M059J (cell line): ENCODE measurements at places on chromosomes 3 and 15.
A peak's percentile ranks its signal among the peaks of the same experiment; 100 is the strongest.

- no peak for DNase-seq
Measured at GRCh38 chr3:148839805-148840204, 12.2 kb downstream of the CPB1 start.

- DNase-seq: no peak
Measured at GRCh38 chr3:34219556-34219955, 421.1 kb downstream of the PDCD6IP start.

DNA sequence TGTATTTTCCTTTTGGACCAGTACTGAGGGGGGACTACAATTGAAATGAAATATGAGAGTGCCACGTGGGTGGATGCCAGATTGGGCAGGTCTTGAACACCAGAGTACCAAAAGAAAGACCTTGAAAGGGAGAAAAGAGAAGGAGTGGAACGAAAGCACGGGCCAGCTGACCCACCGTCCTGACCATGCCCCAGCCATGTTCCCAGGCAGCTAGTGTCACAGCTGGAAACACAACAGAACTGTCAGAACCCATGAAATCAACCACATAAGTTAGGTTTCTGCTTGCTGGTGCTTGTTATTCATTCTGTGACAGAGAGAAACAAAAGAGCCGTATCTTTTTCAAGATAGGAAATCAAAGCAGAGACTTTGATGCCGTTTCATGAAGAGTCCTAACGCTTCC, 268.8 kb downstream of the MEX3B start:
- DNase-seq: no peak

GRCh38 chr3:61158667-61159066, 92.6 kb downstream of the FHIT start:
- no peak for DNase-seq

GRCh38 chr3:102206511-102207031, 228.2 kb upstream of the ZPLD1 start:
- DNase-seq: peak; percentile 78

GRCh38 chr3:61154457-61155198, 96.6 kb downstream of the FHIT start:
- DNase-seq: no peak

GRCh38 chr3:42504334-42505127, 2.1 kb downstream of the VIPR1 start:
- no peak for DNase-seq

DNA sequence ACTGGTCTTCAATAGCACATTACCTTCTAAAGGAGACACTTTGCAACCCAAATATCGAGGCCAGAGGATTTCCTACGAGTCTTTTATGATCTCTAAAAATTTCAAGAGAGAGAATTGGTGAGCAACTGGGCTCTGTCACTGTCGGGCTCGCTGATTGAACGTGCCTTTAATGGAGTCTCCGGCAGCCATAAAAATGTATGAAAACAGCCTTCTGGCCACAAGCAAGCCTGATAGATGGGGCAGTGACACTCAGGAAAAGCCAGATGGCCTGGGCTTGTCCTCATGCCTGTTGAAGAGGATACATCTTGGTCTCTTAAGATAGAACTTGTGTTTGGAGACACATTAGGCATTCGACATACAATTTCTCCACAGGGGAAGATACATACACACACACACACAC, 419.5 kb upstream of the PROK2 start:
- DNase-seq: no peak

DNA sequence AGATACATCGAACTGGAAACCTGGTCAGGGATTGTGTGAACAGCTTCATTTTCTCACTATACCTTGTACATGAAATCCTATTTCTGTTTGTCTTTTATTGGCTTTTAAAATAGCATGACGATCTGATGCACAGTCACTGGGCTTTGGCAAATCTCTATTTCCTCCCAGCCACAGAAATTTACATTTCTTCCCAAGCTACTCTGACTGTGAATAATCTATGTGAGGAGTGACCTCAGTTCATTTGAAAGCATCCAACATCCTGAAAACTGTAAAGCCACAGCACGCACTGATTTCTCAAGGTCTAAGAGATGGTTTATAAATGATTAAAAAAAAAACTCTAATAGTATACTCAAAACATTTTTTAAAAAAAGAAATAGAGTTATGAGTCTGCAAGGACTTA, 450.3 kb downstream of the IL5RA start:
- DNase-seq: no peak

DNA sequence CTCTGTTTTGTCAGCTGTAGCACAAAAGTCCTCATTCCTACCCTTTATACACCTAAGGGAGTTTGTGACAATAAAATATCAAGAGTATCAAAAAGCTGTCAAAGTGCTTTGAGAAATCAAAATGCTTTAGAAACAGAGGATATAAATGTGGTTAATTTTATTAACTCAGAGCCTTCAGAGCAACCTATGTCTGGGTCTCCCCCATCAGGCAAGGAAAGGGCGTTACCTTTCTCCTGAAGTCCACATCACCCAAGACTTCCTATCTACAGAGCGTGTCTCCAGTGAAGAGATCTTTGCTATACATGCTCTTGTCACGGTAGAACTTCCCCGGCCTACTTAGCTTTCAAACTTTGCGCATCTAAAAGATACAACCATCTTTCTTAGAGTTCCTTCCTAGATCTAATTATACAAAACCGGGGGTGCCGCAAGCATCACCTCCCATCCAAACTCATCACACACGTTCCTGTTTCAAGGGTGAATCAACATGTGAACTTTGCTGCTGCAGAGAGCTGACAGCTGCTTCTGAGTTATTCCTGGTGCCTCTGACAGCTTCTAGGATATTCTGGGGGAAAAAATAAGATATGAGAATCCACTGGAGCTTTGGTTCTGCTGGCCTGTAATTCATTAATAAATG, 93.0 kb downstream of the RARB start:
- DNase-seq: no peak

DNA sequence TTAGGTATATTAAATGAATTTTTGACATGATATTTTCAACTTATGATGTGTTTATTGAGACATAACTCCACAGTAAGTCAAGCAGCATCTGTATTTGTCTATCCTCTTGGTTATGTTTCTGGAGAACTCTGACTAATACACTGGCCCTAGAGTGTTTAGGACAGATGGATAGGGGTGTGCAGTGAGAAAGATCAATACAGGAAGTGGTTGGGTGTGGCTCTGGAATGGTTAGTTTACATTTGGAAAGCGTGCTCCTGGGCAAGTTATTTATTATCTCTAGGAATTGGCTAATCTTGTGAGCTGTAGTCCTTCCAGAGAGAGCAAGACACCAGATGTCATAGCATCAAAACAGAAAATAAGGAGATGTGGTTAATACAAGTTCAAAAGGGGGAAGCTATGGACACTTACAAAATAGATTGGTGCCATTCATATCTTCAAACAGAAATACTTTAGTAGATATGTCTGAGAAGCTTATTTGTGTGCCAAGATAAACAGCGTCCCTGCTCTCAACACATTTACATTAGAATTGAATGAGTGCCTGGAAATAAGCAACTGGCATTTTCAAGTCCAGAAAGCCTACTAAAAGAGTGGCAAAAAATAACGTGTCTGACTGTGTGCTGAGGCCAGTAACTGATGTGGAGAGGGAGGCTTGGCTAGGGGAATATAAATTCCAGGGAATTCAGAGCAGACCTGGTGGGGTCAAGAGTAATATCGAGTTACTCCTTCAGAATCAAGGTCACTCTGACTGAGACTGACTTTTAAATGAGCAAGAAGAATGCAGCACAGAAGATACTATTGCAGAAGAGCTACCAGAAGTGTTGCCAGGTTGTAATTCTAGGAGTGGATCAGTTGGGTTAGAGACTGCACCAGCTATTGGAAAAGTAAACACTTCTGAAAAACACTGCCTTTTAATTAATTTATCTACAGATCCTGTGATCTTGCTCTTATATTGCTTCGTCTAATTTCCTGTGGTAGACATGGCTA, 33.4 kb upstream of the PLAAT1 start:
- DNase-seq: no peak

- DNase-seq: no peak
Measured at GRCh38 chr3:55658270-55658669, 171.2 kb upstream of the WNT5A start.

GRCh38 chr3:172159376-172159775, 120.0 kb downstream of the FNDC3B start:
- peak; percentile 57 for DNase-seq

DNA sequence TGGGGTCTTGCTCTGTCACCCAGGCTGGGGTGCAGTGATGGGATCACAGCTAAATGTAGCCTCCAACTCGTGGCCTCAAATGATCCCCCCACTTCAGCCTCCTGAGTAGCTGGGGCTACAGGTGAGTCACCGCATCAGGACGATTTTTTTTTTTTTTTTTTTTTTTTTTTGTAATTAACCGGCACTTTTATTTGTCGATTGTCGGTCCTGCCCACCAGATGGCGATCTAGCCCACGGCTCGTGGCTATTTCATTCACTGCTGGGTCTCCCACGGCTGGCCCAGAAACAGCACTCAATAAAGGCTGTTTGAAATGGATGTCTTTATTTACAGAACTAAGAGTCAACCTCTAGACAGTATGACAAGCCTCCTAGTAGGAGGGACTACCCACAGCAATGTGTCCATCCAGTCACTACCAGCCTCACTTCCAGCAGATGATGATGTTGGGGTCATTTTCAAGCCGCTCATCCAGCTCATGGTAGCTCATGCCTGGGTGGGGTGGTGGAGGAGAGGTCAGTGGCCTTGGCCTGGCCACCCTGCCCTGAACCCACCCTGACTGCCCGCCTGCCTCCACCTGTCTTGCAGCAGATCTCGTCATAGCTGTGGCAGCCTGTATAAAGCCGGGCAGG, 1.8 kb upstream of the ZMYND10 start:
- peak; percentile 72 for DNase-seq

- no peak for DNase-seq
Measured at GRCh38 chr3:77902675-77903074, 862.8 kb downstream of the ROBO2 start.

DNA sequence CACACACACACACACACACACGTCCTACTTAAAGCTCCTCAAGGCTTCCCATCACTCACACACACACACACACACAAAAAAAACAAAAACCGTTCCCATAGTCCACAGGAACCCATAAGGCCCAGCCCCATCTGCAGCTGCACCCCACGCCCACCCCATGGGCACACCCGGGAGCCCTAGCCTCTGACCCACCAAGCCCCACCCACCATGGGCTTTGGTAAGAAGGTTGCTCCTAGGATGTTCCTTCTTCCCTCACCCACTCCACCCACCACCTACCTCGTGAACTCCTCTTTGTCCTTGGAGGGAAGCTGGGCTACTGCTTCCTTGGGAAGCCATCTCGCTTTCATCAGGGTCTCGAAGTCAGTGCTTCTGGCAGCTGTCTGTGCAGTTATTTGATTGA, 115.1 kb downstream of the TPRA1 start:
- no peak for DNase-seq

GRCh38 chr3:157051055-157051454, 108.9 kb downstream of the CCNL1 start:
- no peak for DNase-seq

GRCh38 chr15:81061490-81062253, 60.9 kb downstream of the TLNRD1 start:
- no peak for DNase-seq

- DNase-seq: no peak
Measured at GRCh38 chr3:125175295-125176078, 37.1 kb downstream of the SLC12A8 start.

DNA sequence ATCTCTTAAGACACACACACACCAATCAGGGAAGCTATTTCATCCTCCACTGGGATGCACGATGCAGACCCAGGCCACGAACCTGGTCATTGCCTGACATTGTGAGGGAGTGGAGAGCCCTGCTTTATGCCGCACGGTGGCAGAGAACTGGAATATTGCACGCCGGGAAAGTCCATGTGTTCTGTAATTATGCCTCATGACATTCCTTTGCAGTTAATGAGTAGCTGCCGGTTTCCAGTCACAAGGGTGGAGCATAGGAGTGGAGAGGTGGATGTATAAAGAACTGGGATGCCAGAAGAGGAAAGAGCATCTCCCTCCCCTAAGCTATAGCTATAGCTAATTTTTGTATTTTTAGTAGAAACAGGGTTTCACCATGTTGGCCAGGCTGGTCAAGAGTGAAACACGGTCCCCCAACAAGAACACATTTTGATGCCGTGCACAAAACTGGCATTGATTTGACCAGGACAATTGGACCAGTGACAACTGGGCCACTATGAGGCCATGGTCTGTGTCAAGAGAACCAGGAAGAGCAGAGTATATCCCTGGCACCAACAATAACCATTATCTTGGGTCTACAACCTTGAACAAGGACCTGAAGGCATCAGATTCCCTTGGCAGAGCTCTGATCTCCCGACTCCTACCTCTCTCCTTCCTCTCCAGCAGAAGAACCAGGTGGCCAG, 51.4 kb downstream of the SH3BP5 start:
- DNase-seq: no peak

GRCh38 chr3:188168186-188168585, 14.2 kb downstream of the LPP start:
- DNase-seq: no peak

DNA sequence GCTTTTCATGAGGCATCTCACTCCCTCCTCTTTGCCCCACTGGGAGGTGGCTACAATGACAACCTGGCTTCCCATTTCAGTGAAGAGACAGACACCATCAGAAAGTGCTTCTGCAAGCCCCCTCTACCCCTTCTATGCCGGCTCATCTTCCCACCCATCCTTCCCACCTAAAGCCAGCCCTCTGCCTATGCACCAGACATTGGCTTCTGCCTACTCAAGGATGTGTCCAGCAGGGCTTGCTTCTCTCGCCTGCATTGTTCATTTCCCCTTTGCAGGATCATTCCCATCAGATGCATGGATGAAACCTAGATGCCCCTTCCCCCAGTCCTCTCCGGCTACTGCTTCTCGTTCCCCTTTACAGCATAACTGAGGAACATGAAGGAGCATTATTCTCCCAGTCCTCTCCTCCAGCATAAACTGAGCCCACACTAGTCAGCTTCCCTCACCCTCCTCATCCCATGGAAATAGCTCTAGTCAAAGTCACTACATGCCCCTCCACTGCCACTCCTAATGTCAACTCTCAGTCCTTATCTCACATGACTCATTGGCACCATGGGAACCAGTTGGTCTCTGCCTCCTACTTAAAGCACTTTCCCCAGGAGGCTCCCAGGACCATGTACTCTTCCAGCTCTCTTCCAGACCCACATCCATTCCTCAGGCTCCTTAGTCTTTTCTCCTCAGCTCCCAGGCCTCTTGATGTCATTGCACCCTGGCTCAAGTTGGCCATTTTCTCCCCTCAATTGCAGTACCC, 47.9 kb downstream of the TM2D3 start:
- DNase-seq: peak; percentile 20

- no peak for DNase-seq
Measured at GRCh38 chr3:53812434-53812833, 33.8 kb downstream of the CHDH start.

GRCh38 chr3:60339304-60339703, 911.9 kb downstream of the FHIT start:
- DNase-seq: no peak

DNA sequence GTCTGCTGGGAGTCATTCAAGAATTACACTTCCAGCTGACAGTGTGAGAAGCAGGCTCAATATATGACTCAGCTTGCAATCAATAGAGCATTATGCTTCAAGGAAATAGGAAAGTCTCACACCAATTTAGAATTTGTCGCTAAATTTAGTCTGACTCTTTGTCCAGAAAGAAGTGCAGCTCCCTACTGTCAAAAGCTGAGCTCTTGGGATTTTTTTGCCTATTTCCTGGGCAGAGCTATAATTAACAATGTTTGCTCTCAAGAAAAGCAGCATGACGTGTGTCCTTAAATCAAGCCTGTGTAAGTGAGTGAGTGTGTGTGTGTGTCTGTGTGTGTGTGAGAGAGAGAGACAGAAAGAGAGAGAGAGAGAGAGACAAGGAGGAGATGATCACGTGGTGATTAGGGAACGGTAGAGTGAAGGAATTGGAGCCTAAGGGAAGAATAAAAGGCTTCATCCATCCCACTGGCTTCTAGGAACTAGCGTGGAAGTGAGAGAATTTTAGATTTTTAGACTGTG, 16.4 kb upstream of the SLC35G2 start:
- peak; percentile 86 for DNase-seq
